ENCODE measurements at places on chromosomes 1 and 21. TPM values are rescaled to one million over a fixed set of nuclear protein-coding genes. Genes with fewer than 3 reads are reported as not detected.

ASPM gene
- total RNA-seq, result 0.35 TPM

AQP10 gene
- not detected for total RNA-seq

PODN gene
- 35.3 TPM for total RNA-seq

DCDC2B gene
- total RNA-seq, result not detected

QSOX1 gene
- total RNA-seq, result 97.7 TPM
